K562 (cell line): ENCODE measurements at places on chromosomes 3 and 15.

GRCh38 chr3:14433106-14433505 is 30.7 kb downstream of the SLC6A6 start:
- no peak for DNase-seq

DNA sequence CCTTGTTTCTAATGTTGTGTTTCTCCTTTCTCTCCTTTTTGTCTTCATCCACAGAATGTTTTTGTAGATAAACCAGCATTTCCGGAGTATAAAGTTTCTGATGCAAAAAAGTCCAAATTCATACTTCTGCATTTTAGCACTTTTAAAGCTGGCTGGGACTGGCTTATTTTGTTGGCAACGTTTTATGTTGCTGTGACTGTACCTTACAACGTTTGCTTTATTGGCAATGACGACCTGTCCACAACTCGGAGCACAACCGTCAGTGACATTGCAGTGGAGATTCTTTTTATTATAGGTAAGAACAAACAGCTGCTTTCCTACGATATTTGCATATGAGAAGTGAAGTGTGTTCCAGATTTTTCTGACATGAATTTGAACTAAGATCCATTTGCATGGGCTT is 199.4 kb downstream of the KCNH8 start:
- no peak for DNase-seq

DNA sequence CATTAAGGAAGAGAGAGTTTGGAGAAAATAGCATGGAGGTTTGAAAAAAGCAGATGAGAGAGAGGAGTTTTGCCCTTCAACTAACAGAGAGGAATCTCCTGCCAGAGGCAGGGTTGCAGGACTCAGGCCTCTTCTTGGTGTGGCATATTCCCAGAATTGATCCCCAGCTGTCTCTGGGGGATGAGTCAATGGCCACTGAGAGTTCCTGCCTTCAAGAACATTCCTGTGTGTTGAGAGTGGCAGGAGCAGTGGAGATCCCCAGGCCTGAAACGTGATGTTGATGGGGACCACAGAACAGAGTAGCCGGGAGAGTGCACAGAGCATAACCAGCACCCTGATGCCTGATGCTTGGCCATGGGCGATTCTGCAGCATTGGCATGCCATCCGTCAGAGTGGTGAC is 348.4 kb upstream of the THBS1 start:
- DNase-seq = no peak

DNA sequence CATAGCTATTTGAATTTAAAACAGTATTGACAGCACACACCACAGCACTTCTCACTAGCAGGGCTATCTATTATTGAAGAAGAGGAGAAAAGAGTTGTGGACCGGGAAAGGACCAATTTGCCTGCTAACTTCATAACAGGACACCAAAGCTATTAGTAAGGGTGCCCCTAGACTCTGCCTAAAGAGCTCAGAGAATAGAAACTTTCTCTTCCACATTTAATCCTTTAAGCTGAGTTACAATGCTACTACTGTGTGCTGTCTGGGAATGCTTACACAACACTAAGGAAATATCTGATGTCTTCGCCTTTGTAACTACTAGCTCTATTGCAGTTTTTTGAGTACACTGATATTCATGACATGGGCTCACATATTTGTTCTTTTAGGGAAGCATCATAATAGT is 13.5 kb upstream of the AADAC start:
- no peak for DNase-seq

GRCh38 chr15:35871812-35872211 is 325.8 kb upstream of the DPH6 start:
- DNase-seq = no peak
